Stimulated activated naive CD4-positive, alpha-beta T cell (primary cell): ENCODE measurements at places on chromosomes 16 and 17.

- no peak for DNase-seq
These were observed 90.6 kb downstream of the NXN start for GRCh38 chr17:888998-889441.

- no peak for DNase-seq
These were observed 26.1 kb downstream of the WNT9B start for GRCh38 chr17:46877466-46877865.

- no peak for DNase-seq
These were observed 12.9 kb upstream of the ODF4 start for GRCh38 chr17:8326511-8327302.

DNA sequence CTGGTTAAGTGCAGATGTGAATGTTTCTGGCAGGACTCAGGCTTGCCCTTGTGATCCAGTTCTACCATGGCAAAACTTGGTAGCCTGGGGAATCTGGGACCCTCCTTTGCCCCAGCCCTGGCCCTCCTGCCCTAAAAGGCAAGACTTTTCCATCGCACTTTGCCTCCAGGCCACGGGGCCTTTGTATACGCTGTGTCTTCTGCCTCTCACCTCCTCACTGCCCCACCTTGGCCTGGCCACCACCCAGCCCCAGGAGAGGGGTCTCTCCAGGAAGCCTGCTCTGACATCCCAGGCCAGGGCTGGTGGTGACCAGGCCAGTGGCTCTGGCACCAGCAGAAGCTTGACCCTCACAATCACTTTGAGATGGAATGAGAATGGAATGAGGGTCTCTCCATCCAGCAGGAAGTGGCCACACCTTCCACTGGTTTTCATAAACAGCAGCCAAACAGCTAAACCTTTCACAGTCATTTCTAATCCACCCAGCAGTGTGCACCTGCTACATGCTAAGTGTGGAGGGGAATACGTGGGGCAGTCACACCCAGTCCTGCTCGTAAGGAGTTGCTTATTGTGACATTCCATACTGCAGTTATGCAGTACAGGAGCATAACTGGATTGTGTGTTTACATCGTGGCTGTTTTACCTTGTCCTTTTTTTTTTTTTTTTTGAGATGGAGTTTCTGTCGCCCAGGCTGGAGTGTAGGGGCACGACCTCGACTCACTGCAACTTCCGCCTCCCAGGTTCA is 1.6 kb upstream of the MRPL38 start:
- no peak for DNase-seq

DNA sequence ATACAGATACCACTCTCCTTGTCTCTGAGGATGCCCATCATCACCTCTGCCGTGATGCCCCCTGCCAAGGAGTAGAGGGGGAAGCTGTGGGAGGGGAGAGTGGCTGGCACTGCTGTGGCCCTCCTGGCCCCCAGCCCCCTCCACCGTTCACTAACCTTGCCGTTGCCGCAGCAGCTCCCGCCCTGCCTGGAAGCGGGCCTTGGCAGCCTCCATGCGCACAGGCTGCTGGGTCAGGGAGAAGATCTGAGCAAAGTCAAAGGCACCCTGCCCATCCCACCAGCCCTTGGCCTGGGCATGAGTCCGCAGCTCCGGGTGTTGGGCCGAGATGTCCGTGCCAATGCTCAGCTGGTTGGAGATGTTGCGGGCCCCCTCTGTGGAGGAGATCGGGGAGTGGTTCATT is 2.4 kb downstream of the SCRN2 start:
- no peak for DNase-seq

GRCh38 chr17:3512505-3513171 is 36.8 kb downstream of the ASPA start:
- DNase-seq, result no peak

GRCh38 chr17:67015001-67015400 is 29.4 kb upstream of the CACNG1 start:
- no peak for DNase-seq

DNA sequence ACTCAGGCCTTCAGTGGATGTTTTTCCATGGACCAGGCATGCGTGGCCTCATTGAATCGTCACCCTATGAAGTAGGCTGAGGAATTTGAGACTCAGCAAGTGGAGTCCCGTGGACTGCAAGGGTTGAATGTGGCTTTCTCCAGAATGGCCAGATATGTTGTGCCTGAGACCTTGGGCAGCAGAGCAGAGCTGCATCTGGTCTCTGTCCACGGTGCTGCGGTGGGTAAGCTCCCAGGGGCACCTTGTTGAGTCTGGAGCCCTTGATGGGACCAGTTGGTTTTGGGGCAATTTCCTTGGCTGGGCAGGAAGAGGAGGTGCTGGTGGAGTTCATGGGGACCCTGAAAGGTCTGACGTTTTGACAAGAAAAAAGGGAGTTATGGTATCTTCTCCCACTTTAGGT is 368.1 kb upstream of the EEF2KMT start:
- no peak for DNase-seq

GRCh38 chr16:75997606-75998005 is 271.3 kb upstream of the CPHXL start:
- no peak for DNase-seq

GRCh38 chr16:86748652-86749051 is 170.3 kb downstream of the FOXL1 start:
- no peak for DNase-seq

GRCh38 chr16:159136-159849 is 6.5 kb upstream of the HBM start:
- no peak for DNase-seq

DNA sequence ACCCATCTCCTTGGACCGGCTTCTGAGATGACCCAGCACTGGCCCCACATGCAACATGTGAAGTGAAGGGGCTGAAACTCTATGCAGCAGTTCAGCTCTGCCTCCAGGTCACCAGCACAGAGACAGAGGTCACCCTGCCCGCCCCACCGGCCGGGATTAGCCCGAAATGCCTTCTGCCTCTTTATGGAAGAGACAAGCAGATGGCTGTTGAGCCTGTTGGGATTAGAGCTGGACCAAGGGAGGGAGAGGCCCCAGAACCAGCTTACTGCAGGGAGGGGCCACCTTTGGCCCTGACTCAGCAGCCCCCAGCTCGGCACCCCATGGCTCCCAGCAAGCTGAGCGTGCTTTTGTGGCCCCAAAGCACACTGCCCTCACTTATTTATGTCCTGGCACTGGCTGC is 5.7 kb downstream of the AIPL1 start:
- DNase-seq, result no peak

DNA sequence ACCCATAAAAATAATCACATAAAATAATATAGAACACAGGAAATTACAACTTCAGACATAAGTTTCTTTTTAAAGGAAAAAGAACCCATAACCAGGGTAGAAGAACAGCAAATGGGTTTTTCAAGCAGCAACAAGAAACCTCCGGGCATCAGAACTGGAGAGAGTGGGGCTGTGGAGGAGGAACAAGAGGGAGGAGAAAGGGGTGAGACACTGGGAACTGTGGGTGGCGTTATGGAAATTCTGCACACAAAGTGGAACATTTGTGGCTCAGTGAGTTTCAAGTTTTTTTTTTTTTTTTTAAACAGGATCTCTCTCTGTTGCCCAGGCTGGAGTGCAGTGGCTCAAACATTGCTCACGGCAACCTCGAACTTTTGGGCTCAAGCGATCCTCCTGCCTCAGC is 22.6 kb downstream of the EMP2 start:
- no peak for DNase-seq

DNA sequence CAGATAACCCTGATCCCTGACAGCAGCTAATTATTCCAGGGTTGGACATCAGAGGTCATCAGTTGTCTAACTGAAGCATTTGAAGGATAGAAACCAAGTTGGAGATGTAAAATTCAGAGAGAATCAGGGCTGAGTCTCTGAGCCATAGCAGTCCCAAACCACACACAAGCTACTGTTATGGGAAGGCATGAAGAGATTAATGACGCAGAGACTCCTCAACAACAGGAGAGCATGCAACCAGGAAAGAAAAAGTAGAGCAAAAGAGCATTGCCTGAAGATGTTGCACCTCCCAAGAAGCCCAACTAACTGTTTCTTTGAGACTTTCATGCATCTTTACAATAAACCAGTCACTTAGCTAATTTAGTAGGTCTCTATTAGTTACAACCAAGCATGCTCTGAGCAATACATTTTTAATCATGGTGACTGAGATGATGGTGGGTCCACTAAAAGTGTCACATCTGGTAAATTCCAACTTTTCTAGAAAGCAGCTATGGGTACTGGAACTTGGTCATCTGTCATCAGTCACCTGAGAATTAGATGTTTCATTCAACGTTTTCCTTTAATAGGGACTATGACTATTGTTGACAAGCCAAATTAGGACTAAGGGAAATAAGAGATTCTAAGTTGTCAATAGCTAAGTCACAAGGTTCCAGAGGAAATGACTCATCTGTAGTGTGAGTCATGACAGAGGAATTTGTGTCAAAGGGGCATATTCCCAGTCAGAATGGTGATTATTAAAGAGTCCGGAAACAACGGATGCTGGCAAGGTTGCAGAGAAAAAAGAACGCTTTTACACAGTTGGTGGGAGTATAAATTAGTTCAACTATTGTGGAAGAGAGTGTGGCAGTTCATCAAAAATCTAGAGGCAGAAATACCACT is 239.8 kb downstream of the CHD9NB start:
- no peak for DNase-seq

DNA sequence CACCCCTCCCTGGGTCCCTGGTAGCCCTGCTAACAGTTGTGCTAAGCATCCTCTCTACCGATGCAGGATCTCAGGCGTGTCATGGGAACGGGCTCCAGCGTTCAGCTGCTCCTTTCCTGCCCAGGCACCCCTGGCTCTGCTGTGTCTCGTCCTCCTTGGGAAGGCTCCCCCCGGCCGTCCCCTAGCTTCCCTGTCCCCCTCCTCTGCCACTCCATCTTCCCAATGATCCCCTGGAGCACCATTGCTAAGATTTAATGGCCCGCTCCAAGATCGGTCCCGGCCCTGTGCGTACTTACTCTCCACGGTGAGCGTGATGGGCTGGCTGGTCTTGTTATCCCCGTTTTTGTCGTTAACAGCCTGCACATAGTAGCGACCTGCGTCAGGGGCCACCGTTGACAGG is 135.5 kb upstream of the CDC42EP4 start:
- DNase-seq, result no peak

DNA sequence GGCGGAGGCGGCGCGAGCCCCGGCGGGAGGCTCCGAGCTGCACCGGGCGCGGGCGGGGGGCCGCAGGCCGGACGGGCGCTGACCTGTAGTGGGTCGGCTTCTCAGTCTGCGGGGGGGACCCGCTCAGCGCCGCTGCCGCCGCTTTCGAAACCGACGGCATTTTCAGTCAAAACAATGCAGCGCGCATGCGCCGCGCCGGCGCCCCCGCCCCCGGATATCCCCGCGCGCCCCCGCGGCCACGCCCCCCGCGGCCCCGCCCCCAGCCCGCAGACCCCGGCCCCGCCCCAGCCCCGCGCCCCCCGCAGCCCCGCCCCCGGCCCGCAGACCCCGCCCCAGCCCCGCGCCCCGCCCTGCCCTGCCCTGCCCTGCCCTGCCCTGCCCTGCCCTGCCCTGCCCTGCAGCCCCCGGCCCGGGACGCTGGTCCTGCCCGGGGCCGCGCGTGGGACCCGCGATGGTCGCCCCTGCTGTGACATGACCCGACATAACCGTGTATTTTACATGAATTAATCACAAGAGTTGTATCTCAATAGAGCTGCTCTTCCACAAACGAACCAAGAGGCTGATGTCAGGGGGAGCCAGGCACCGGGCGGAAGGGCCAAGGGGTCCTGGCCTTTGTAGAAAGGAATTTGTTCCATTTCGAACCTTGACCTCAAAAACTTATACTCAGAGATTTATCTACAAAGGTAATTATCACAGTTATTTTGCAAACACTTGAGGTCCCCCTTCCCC is at the start of gene UNKL:
Gene UNKL, minus strand, starts transcription at position 173 of the 729 bp plus-strand sequence. Its CDS starts 13 bp downstream, at position 160.
- peak; percentile 65 for DNase-seq

DNA sequence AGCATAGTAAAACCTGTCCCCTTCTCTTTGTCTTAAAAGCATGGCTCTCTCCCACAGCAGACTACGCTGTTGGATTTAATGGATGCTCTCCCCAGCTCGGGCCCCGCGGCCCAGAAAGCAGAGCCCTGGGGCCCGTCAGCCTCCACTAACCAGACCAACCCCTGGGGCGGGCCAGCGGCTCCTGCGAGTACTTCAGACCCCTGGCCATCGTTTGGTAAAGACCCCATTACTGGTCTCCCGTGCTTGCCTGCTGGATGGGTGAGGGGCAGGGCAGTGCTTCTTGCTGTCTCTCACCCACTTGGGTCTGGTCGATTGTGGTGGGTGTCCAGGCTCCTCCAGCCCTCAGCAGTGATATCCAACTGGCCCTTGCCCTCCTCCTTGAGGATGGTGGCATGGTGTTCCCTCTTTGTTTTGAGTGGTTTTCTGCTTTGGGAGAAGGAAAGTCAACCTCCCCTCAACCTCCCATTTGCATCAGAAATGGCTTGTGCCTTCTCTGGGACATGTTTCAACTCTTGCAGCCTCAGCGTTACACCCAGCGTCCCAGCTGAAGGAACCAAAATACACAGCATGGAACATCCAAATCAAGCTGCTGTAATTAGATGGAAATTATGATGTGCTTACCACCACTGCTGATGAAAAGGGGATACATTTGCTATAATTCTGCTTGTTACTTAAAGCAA is 49.3 kb downstream of the B9D1 start:
- no peak for DNase-seq

- DNase-seq, result no peak
These were observed 3.3 kb downstream of the ERBB2 start for GRCh38 chr17:39702901-39703893.

GRCh38 chr17:46832331-46832821 is 13.9 kb upstream of the WNT3 start:
- no peak for DNase-seq

GRCh38 chr17:77892031-77892430 is 66.5 kb upstream of the TNRC6C start:
- DNase-seq, result no peak

DNA sequence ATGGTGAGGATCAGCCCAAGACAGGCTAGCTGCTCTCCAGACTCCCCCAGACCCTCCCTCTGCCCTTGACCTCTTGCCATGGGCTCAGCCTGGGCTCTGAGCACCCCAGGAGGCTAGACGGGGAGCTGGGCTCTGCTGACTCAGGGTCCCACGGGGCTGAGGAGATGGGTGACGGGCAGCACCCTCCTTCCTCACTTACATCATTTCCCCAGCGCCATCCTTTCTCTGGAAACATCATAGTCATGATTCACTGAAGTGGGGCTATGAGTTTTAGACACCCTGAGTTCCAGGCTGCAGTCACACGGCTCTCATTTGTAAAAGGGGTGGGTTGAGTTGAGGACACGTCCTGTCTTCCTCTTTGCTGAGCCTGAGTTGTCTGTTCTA is 3.0 kb upstream of the ITGAX start:
- DNase-seq, result no peak

- DNase-seq, result peak; percentile 26
These were observed 844 bp downstream of the TBKBP1 start for GRCh38 chr17:47694581-47695428.

DNA sequence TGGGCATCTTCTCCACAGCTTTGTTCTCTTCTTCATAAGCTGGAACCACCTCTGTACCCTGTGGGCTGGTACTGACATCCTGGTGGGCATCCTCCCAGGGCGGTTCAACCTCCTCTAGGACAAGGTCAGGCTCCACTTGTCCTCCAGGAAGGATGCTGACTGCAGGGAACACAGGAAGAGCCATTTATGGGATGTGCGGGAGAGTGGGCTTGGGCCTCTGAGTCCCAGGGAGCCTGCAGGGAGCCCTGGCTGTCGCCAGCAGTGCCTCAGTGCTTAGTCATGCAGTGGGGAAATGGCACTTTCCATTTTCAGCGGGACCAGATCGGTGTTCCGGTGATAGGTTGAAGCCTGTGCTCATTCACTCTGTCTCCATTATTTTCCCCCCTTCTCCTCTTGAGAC is 20.5 kb downstream of the CNGB1 start:
- no peak for DNase-seq

GRCh38 chr17:17156107-17156506 is 50.0 kb downstream of the PLD6 start:
- no peak for DNase-seq

- no peak for DNase-seq
These were observed 30.8 kb downstream of the PLD6 start for GRCh38 chr17:17175340-17175739.

- no peak for DNase-seq
These were observed 1.0 kb upstream of the CCNF start for GRCh38 chr16:2428051-2428783.
